Suprapubic skin (tissue), 4 donors: ENCODE measurements at places on chromosomes 4 and X.
A peak's percentile ranks its signal among the peaks of the same experiment; 100 is the strongest.

DNA sequence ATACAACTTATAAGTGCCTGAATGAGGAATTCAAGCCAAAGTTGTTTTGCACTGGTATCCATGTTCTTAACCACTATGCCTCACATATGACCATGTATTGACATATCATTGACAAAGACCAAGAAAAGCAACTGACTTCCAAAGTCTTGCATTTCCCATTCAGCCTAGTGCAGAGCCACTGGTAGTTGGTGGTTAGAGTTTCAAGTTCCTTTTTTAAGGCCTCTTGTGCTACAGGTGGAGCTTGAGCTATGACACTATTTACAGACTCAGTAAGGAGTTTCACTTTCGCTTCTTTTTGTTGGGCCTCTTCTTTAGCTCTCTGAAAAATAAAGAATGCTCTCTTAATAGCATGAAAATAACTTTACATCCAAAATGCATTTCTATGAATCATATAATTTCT lies 763.0 kb downstream of the DMD start:
- no peak for DNase-seq

GRCh38 chr4:52998413-52998812 lies 136.3 kb downstream of the RASL11B start:
- no peak for DNase-seq

DNA sequence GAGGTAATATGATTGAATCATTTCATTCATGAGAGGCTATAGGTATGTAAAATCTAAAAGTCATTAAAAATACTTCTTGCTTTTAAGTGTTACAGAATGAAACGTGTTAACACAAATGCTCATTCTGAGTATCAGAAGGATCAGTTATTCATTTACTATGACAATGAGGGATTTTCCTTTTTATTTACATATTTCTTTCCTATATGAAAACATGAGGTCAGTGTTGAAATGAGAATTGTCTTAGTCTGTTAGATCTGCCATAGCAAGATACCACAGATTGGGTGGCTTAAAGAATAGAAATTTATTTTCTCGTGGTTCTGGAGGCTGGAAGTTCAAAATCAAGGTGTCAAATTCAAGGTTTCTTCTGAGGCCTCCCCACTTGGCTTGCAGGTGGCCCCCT lies 181.2 kb downstream of the ARHGAP10 start:
- DNase-seq, result no peak

DNA sequence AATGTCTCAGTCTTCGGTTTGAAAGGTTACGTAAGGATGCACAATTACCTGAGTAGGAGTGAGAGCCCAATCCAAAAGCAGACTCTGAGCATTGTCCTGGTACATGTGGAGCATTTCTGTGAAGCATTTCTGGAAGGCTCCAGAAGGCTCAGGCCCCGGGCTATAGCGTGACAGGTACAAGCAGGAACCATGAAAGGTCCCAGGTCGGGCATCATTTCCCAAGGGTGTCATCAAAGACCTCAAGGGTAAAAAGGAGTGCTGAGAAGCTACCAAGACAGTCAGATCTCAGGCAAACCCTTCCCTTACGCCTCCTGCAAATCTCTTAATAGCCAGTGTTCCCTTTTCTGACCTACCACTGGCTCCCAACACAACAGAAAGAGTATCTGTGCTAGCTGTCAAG lies 30.8 kb downstream of the GPC4 start:
- no peak for DNase-seq

DNA sequence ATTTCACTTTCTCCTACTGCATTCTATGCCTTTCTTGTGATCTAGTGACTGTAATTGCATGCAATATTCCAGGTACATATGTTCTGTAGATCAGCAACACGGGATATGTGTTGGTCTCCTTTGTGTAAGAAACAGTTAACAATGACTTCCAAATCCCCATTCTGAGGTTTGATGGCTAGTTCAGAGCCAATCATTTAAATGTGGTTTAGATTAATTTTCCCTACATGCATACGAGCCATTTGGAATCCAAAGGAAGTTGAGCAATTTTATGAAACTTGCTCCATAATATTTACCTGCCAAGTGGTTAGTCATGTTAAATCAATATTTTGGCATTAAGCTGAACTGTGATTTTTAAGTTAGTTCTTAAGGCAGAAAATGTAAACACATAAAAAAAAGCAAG lies 172.8 kb upstream of the DCAF12L2 start:
- no peak for DNase-seq

- no peak for DNase-seq
These were observed 738.2 kb downstream of the ADGRL3 start for GRCh38 chr4:61938250-61938846.

DNA sequence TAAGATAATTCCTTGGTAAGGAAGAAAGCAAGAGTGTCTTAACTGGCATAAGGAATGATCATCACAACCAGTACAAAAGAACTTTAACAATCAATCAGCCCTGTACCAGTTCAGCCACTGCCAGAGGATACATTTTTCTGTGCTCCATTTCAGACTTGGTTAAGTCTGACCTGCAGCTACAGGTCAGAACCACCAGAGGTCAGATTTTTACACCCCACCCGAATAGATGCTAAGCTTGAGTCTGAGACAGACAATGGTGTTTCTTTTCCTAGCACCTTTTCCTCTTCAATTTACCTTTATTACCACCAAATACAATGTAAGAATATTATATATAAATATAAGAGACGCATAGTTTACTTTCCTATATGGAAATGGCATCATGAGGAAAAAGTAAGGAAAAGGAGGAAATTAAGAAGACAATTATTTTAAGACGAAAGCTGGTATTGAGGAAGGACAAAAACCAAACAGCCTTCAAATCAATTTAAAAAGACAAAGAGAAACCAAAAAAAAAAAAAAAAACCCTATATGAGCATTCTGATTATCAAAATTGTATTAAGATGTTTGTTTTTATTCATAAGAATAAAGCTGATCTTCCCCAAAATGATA lies 215.3 kb upstream of the TTC29 start:
- DNase-seq, result no peak

DNA sequence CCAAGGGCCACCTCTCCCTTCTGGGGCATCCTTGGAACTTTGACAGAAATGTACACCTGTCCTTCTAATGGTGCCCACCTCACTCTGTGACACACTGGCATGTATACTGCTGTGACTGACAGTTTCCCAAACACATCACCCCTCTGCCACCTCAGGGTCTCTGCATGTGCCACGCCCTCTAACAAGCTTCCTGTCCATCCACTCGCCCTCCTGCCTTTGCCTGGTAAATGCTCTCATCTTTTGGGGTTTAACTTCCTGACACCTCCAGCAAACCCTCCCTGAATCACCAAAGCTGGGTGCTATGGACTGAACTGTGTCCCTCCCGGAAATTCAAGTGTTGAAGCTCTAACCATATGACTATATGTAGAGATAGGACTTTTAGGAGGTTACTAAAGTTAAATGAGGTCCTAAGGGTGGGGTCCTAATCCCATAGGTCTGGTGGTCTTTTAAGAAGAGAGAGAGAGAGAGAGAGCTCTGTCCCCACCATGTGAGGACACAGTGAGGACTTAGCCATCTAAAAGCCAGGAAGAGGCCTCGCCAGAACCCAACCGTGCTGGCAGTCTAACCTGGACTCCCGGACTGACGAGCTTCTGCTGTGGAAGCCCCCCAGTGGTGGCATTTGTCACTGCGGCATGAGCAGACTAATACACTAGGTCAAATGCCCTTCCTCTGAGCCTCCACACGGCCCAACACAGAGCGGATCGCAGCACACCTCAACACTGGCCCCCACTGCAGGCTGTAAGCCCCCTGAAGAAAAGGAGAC lies 95.6 kb downstream of the AFAP1 start:
- DNase-seq, result peak; percentile 83

DNA sequence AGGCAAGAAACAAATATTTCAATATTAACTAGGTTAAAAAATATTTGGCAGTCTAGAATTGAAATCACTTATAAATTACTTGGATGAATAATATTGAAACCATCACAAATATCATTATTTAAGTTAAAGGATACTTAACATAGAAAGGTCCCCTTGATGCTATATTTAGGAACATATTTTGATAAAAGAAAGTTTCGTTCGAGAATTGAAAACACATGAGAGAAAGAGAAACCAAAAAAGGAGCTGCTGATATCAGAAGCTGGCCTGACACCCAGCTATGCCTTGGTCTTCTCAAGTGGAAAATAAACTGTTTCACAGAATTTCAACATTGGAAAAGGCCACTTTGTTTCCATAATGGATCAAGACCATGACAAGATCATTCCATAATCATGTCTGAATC lies 762.4 kb downstream of the DMD start:
- no peak for DNase-seq

GRCh38 chr4:52059372-52059771 lies 8.3 kb downstream of the SPATA18 start:
- DNase-seq, result no peak

DNA sequence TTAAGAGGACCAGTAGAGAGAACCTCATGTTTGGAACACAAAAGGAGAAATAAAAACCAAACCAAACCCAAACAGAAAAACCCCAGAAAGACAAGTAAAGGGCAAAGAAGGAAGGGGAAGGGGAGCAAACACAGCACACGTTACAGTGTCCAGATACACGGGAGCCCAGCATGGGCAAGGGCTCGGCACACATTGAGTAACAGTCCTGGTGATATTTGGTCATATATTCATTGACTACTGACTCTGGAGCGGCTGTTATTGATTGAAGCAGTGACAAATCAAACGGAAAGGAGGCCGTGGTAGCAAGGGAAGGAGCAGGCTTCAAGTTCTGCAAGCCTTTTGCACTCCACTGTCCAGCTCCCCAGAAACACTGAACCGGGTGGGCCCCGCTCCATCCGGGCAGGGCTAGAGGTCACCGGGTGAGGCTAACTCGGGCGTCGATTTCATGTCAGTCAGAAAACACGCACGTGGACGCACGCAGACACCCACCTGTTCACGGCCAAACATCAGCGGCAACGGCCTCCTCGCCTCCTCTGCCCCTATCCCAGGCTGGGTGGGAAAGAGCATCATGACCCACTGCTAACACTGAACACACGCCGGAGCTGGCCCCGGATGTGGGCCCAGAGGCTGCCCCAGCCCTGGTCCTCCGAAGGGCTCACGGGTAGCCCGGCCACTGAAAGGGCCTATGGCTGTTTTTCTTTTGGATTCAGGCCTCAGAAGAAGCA lies 3.7 kb upstream of the IRAK1 start:
- no peak for DNase-seq

DNA sequence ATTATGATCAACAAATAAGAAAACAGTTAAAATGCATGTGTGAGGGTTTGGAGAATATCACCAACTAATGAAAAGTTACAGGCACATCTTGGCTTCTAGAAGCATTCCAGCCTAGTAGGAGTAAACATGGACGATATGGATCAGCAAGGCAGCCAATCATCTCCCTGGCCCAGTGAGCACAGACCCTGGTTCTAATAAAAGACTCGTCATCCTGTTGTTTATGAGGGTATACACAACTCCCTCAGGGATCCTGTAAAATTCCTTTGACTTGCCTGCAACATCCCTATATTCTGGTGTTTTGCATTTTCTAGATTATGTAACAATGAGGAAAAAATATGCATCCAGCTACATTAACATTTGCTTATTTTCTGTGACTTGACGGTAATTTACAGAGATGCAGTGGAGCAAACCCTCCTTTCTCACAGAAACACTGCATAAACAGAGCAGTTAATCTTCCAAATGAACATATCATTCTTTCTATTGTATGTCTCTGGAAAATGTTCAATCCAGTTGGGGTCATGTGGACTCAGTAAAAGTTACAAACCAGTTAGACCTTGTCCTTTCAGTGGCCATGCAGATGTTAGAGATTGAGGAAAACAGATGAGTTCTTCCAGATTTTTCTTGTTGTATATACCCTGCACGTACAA lies 88.9 kb upstream of the NDP start:
- DNase-seq, result no peak

GRCh38 chr4:7824218-7824617 lies 115.4 kb downstream of the AFAP1 start:
- DNase-seq, result no peak

- DNase-seq, result no peak
These were observed 1.1 kb upstream of the RRH start for GRCh38 chr4:109826719-109827118.

DNA sequence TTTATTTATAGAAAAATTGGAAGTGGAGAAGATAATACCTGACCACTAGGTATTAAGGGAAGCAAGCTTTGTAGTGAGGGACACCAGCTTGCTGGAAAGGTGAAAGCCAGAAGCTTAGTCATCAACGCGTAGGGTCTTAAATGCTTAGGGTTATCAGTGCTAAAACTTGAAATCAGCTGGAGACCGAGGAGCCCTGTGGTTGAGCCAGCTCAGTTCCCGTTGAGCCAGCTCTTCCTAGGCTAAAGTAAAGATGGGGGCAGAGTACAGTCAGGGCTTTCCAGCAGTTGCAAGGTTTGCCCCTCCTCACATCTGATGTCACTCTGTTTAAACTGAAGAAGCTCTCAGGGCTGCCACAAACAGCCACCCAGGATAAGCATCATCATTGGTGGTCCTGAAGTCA lies 240.7 kb downstream of the DCLK2 start:
- no peak for DNase-seq

DNA sequence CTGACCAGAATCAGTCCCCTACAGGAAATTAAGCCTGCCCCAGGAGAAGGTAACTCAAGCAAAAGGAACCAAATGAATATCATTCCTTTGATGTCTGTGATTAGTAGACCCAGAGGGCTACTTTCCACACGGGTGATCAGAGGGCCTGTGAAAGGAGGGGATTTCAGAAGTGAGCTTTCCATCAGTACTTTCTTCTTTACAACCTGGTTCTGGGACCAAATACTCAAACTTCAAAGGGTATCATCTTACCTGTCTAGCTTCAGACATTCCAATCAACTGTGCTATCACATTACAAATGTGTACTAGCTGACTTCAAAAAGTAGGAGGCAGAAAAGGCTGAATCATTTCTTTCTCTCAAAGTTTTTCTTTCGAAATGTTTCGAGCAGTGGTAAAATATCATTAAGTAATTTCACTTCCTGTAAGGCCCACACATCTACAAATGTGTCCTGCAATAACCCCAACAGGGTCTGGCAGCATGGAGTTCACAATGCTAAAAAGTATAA lies 23.9 kb downstream of the ACSL4 start:
- DNase-seq, result no peak

DNA sequence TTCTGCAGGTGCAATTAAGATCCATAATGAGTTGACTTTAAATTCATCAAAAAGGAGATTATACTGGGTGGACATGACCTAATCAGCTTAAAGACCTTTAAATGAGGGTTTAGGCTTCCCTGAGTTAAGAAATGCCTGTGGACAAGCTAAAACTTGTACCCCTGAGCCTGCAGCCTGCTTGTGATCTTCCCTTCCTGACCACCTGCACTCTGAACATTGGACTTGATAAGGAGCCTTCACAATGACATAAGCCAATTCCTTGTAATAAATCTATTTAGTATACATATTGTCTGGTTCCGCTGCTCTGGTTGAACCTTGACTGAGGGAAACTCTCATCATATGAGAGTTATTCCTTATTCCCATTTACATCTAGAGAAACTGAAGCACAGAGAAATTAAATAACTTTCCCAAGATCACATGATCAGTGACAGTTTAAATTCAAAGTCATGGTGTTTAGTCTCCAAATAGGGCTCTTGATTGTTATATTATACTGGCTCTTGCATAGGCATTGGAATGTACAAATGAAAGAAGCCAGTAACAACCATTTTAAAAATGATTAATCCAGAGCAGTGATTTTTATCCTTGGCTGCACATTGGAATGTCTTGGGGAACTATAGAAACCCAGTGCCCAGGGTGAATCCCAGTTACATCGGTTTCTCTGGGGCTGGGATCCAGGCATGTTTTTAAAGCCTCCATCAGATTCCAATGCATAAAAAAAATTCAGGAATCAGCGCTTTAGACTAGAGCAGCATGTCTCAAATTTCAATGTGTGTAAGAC lies 136.1 kb downstream of the MSL3 start:
- DNase-seq, result no peak
